ENCODE measurements at places on chromosomes 6 and 20.

- no peak for DNase-seq
Measured at GRCh38 chr6:50658561-50658960, 54.8 kb upstream of the TFAP2D start.

- no peak for DNase-seq
Measured at GRCh38 chr6:44386364-44386928, 1.1 kb upstream of the CDC5L start.

DNA sequence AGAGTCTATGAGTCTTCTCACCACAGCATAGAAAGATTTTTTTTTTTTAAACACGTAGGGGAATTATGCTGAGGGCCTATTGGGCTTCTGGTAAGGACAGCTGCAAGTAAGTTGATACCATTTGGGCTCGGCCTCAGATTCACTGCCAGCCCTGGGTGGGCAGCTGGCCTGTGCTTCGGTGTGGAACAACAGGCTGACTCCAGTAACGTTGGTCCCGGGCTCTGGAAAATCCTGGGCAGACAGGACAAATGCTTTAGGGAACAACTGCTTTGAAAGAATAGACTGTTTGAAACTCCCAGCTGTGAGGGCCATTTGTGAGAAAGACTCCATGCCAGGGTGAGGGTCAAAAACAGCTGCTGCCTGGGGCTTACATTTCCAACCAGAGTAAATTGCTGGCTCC is 366.5 kb downstream of the QKI start:
- DNase-seq, result no peak

DNA sequence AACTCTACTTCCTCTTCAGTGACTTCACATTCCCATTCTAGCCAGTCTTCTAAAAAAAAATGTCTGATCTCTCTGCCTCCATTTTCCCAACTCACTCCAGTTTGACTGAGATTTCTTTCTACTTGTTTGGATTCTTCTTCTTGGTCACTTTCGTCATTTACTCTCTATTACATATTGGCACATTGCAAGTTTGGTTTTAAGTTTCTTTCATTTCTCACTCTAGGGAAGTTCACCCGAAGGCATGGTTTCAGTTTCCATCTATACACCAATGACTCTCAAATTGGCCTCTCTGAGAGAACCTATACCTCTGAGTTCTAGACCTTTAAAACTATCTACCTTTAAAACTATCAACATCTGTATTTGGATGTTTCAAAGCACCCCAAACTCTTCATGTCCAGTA is 51.3 kb downstream of the CD109 start:
- DNase-seq, result no peak

DNA sequence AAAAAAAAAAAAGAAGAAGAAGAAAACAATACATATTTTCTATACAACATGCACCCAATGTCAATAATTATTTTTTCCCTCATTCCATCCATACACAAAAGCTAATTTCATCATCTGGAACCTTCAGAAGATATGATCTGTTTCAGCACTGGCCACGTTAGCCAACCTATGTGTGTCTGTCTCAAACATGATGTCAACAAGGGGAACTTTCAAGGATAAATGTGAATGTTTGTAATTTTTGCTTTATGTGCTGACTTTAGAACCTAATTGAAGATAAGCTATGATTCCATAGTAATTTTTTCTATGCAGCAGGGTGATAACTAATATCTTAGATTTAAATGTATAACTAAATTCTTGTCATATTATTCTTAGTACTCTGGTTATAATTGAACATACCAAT is 37.9 kb downstream of the IPCEF1 start:
- no peak for DNase-seq

- DNase-seq, result no peak
Measured at GRCh38 chr6:157343732-157344131, 20.4 kb upstream of the TMEM242 start.

- no peak for DNase-seq
Measured at GRCh38 chr20:31517373-31517772, 3.1 kb downstream of the HM13 start.

GRCh38 chr6:11644601-11645000 is 107.1 kb downstream of the TMEM170B start:
- DNase-seq, result no peak

- no peak for DNase-seq
Measured at GRCh38 chr6:139648430-139649000, 274.1 kb upstream of the CITED2 start.

DNA sequence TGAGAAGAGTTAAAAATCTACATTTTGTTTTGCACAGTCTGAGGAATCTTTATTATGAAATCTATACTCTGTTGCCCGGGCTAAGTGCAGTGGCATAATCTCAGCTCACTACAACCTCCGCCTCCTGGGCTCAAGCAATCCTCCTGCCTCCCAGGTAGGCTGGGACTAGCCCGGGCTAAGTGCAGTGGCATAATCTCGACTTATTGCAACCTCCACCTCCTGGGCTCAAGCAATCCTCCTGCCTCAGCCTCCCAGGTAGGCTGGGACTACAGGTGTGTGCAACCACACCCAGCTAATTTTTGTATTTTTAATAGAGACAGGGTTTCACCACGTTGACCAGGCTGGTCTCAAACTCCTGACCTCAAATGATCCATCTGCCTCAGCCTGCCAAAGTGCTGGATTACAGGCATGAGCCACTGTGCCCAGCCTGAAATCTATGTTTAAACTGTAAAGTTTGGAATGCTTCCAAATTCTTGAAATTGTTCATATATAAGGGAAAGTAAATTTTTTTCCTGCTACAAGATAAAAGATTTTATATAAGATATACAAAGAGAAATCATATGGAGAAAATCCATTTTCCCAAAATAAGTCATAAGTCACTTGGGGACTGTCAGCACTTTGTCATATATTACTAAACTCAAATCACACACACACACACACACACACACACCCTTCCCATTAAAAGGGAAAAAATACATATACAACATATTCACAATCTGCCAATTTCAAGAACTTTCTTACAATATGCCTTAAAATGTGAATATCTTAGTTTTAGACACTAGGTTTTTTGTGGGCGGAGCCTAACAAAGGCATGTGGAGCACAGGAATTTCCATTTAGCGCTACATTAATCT is 19.4 kb downstream of the PTPRK start:
- no peak for DNase-seq

GRCh38 chr20:38132156-38132909 is 32.7 kb downstream of the TGM2 start:
- DNase-seq, result no peak

DNA sequence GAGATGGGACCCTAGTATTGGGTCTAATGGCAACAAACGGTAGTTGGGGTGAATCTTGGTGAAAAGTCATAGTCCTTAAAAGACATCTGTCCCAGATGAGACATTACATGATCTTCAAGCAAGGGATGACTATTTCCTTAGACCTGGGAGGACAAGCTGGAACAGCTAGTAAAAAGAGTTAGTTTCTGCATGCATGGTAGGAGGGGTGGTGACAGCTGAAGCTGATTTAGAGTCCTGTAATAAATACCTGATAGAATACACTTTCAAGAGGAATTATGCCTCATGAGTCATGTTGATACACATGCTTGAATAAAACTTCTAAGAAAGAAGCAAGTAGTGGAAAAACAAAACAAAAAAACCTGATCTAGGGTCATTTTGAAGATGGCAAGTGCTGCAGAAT is 247.4 kb downstream of the CD109 start:
- DNase-seq, result no peak

- no peak for DNase-seq
Measured at GRCh38 chr6:30206152-30206551, 7.1 kb downstream of the TRIM26 start.

DNA sequence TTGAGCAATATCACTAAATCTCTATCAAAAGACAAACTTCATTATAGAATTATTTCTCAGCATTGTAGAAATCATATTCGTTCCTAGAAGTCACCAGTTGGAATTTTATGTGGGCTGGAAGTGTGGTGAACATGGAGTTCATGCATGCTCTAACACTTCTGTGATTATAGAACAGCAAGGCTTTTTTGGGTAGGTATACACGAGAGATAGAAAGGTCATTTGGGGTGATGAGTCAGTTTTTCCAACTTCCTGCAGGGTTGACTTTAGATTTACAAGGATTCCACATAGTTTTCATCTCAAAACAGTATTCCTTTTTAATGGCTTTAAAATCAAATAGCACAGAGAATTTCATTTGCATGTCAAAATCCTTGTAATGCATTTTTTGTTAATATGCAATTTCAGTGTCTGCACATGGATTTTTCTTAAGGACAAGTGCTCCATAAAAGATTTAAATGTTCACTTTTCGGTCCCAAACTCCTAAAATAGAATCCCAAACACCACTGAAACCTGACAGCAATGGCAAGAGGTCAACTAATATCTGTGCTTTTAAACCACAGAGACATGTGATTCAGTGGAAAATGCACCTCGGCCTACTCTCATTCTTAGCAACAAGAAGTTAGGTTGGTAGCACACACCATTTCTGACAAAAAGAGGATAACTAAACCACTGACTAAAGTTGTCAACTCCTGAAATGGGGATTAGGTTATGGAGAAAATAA is 211.0 kb downstream of the MOXD1 start:
- DNase-seq, result no peak

All from stimulated activated CD4-positive, alpha-beta T cell treated with anti-CD3 and anti-CD28 coated beads, Interleukin-15, amount 100 ng/mL, for 1 hour (primary cell).